ENCODE measurements at places on chromosomes 2 and 18.
A peak's percentile ranks its signal among the peaks of the same experiment; 100 is the strongest.

DNA sequence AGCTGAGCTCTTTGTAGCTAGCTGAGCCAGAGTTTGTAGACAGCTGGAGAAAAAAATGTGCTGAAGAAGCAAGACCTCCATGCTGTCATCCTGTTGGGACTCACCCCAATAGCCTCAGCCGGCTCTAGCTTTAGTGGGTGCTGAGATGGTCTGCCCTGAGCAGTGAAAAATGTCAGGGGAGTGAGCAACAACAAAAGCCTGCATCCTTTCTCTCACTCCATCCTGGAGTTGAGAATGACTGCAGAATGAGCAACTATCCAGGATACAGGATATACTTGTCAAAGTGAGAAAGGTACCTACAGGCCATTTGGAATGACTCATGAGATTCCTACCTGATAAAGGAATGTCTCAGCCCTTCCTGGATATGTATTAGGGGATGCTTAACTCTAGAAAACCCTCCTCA, 146.1 kb upstream of the DLX2 start:
- DNase-seq: no peak

- no peak for DNase-seq
Measured at GRCh38 chr2:218223046-218223445, 6.1 kb downstream of the ARPC2 start.

- DNase-seq: no peak
Measured at GRCh38 chr18:13889671-13890070, 25.7 kb downstream of the MC2R start.

DNA sequence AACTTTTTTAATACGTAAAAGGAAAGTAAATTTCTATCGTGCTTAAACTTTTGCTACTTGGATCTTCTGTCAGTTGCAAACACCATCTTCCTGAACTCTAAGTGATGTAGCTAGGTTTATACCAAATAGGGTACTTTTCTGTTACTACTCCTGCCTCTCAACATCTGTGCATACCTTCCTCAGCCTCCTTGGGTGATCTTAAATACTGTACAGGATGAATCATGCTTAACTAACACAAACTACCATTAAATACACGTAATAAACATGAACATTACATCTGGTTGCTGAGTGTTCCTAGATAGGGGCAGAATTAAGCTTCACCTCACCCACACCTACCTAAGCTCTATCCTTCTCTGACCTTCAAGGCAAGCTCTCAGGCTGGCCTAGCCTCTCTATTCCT, 398.0 kb downstream of the TXNL1 start:
- DNase-seq: no peak

- no peak for DNase-seq
Measured at GRCh38 chr2:109331081-109331480, 202.1 kb downstream of the SH3RF3 start.

DNA sequence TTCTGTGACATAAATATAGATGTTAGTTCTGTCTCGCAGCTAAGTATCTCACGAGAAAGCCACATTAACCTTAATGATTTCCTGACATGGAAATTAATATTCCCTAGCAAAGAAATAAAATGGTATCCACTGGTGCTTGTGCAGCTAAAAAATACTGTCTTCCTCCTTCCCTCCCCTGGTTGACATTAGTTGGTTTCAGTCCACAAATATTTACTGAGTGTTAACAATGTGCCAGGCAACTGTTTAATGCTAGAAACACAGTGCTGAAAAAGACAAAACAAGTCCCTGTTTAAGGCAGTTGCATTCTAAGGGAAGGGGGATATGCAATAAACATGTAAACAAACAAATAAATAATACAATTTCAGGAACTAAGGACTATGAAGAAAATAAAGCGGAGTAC, 44.2 kb upstream of the VPS54 start:
- no peak for DNase-seq

DNA sequence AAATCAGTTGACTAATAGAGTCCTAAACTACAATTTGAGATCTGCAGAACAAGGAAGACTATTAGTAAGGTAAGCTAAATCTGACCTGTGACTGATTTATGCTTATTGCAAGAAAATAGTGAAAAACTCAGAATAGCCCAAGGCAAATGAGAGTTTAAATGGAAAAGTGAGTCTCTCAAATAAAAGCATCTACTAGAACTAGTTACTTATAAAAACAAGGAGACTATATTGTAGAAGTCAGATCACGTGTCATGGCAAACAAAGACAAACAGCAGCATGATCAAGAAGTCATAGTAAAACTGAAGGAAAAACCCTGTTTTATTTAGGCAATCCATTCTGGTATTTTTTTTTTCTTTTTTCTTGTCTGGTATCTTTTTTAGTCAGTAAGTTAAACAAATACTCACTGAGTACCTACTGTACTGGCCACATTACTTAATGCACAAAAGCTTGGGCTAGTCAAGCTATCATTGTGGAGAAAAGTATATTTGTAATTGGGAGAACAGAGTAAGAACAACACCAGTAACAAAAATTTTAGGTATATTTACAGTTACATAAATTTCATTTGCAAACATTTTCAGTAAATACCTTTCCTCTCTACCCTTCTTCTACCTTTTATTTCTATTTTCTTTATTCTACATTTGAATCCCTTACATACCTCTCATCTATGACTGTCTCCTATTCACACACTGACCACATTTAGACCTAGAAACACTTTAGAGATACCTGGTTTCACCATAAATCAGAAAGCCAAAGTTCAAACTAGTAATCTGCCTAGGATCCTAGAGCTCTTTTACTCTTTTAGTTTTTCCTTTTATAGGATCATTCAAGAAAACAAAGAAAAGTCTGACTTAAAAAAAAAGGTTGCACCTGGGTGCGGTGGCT, 23.7 kb downstream of the CCDC88A start:
- DNase-seq: no peak

- DNase-seq: no peak
Measured at GRCh38 chr2:65331336-65332025, 100.9 kb downstream of the SPRED2 start.

GRCh38 chr2:206160125-206160806, 571 bp downstream of the EEF1B2 start:
- DNase-seq: no peak

GRCh38 chr2:127917916-127918315, 32.2 kb upstream of the AMMECR1L start:
- no peak for DNase-seq

GRCh38 chr2:111122631-111123421, 2.1 kb downstream of the BCL2L11 start:
- peak; percentile 28 for DNase-seq

- no peak for DNase-seq
Measured at GRCh38 chr2:44778221-44778654, 163.3 kb upstream of the SIX3 start.

- no peak for DNase-seq
Measured at GRCh38 chr2:16049406-16049805, 109.1 kb downstream of the MYCN start.

Data from stimulated activated CD8-positive, alpha-beta memory T cell treated with anti-CD3 and anti-CD28 coated beads, Interleukin-12 subunit alpha, Interleukin-12 subunit beta, amount 100 ng/mL, for 4 hours (primary cell).